ENCODE measurements at places on chromosomes 11 and 22.

- DNase-seq = no peak
These were observed 56.1 kb downstream of the IGLL5 start for GRCh38 chr22:22943521-22944267.

DNA sequence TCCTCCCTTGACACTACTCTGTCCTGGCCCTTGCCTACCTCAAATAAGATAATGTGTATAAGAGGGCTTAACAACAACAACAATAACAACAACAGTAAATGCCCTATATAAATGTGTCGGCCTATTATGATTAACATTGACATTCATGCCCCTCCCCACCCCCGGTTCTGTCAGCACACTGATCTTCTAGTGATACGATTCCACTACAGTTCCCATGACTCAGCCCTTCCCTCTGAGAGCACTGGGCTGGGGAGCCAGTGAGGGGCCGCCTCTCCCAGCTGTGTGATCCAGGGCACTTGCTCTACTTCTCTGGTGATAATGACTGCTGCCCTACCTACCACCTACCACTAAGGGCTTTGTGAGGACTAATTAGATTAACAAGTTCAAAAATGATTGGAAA, 92.2 kb upstream of the PHOX2A start:
- no peak for DNase-seq

DNA sequence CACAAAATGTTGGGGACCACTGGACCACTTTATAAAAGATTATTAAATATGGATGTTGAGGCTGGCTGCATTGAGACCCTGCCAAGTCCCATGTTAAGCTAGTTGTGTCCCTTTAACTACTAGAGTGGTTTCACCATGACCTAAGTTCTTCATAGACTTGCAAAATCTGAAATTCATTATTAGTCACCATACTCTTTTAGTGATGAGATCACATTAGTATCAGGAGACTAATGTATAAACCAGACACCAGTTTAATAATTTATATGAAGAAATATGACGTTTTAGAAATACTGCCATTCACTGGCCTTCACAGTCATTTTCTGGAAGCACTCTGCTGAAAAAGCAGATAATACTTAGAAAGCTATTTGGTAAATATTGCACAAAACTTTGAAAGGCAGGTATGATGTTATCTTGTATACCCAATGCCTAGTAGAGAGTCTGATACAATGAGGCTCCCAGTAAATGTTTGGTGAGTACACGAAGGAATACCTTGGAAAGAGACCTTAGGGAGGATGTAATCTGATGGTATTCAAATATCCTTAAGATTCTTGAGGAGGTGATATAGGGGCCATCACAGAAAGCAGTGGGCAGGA, 728.2 kb upstream of the ANO5 start:
- DNase-seq = no peak

DNA sequence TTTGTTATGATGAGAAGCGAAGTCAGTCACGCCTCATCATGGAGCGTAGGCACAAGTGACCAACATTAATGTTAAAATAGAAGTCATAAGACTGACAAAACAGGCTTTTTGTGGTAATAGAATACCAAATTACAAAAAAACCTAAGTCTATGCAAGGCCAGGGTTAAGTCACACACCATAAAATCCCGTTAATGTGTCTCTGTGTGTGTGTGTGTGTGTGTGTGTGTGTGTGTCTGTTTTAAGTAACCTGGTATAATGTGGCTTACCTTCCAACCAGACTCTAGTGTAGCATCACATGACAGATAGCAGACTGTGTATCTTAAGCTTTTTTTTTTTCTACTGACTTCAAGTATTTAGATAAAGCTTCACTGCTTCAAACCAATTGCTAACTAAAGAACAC, 38.0 kb downstream of the C11orf71 start:
- no peak for DNase-seq

DNA sequence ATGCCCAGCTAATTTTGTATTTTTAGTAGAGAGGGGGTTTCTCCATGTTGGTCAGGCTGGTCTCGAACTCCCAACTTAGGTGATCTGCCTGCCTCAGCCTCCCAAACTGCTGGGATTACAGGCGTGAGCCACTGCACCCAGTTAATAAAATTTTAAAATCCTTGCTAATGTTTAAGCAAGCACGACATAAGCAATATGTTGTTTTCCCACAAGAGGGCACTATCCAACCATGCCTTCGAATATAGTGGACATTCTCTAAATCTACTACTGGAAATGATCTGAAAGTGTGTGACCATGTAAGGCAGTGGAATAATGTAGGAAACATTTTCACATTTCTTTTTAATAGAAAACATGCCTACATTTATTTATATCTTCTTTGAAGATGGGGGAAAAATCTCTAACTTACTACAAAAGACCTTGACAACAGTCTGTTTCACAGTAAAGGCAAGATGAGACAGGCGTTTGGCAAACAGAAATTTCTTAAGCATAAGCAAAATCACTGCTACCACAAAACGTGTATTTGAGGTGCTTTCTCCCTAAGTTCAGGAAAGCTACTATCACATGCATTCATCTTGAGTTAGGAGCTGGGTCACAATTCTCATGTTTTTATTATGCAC, 38.2 kb downstream of the PITPNB start:
- DNase-seq = peak; percentile 46

- no peak for DNase-seq
These were observed 11.0 kb upstream of the SORL1-AS1 start for GRCh38 chr11:121463689-121464335.

DNA sequence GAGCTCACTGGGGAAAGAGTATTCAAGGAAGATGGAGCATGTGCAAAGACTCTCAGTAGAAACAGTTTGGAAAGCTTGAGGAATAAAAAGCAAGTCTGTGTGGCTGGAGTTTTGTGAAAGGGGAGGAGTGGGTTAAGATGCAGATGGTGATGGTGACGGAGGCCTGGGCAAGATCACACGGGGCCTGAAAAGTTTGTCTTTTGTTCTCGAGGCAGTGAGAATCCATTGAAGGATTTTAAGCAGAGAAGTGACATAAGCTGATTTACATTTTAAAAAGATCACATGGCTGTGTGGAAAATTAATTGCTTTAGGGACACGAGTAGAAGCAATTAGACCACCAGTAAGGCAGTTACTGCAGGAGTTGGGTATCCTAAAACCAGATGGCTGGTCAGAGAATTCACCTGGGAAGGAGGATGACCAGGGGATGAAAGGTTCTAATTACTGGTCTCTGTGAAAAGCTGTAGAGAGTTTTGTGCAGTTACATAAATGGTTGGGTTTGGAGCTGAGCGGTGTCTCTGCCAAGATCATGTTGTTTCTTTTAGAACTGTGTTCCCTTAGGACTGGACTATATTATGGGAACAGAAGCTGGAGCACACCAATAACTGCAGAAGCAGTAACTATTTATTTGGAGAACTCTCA, 7.1 kb downstream of the RRP8 start:
- DNase-seq = no peak

- DNase-seq = peak; percentile 26
These were observed 95.1 kb downstream of the CCDC81 start for GRCh38 chr11:86469491-86470388.

GRCh38 chr22:42632096-42632495, 8.3 kb downstream of the ATP5MGL start:
- no peak for DNase-seq

- no peak for DNase-seq
These were observed 10.2 kb upstream of the SSTR3 start for GRCh38 chr22:37222440-37222971.

- no peak for DNase-seq
These were observed 5.8 kb downstream of the ELFN2 start for GRCh38 chr22:37421468-37421877.

DNA sequence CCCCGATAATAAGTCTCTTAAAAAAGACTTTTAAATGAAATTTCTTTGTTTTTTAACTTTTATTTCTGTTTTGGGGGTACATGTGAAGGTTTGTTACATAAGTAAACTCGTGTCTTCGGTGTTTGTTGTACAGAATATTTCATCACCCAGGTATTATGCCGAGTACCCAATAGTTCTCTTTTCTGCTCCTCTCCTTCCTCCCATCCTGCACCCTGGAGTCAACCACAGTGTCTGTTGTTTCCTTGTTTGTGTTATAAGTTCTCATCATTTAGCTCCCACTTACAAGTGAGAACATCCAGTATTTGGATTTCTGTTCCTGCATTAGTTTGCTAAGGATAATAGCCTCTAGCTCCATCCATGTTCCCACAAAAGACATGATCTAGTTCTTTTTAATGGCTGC, 1.6 kb upstream of the GSTP1 start:
- peak; percentile 64 for DNase-seq

GRCh38 chr11:10899121-10899830, 41.4 kb upstream of the ZBED5 start:
- peak; percentile 78 for DNase-seq

DNA sequence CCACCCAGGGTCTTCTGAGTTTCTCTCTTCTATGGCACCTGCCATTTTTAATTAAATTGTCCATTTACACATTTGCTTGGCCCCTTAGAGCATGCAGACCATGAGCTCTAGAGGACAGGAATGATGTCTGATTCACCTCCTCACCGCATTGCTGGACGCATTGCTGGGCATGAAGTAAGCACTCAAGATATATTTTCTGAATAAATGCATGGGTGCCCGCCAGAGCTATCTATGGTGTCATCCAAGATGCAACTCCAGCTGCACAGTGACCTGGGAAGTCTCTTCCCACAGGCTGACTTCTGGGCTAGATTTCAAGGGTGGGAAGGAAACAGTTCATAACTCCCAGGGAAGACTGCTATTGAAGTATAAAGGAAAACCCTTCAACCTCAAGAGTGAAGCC, 66.6 kb upstream of the ASPHD2 start:
- DNase-seq = no peak

- DNase-seq = no peak
These were observed 5.2 kb downstream of the TP53AIP1 start for GRCh38 chr11:128937480-128937879.

GRCh38 chr11:116691771-116692177, 81.0 kb downstream of the BUD13 start:
- DNase-seq = peak; percentile 68

GRCh38 chr11:65341856-65342255, 8.2 kb downstream of the DPF2 start:
- DNase-seq = no peak

DNA sequence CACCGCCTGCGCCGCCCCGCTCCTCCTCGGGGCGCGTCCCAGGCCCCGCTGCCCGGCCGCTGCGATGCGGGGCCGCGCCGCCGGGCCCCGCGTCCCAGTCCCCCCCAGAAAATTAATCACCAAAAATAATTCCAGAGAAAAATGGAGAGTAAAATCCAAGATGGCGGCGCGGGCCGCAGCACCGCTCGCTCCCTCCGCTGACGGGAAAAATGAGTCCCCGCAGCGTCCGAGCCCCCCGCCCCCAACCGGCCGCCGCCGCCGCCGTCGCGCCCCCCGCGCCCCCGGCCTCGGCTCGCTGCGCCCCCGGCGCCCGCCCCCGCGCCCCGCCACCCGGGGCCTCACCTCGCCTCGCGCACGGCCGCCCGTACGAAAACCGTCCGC, at the start of gene KMT5B:
Gene KMT5B, minus strand, starts transcription at position 162 of the 381 bp plus-strand sequence. CDS start 23,220 bp downstream, outside the sequence.
- DNase-seq = no peak

GRCh38 chr11:102447193-102447592, 5.4 kb downstream of the TMEM123 start:
- DNase-seq = no peak

DNA sequence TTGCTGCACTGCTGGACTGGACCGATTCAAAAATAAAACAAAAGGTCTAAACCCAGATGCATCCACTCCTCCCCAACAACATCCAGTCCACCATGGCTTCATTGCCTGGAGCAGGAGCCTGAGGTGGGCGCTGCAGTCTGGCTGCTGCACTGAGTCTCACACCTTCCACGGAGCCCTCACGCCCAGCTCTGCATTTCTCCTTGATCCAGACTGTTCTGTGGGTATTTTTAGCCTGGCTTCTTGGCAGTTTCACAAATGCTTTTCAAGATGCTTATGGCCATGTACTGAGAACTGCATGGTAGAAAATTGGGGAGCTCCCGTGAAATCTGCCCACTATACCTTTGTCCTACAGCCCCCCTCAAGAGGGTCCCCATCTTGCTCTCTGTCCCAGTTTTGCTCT, 53.3 kb upstream of the JAM3 start:
- DNase-seq = no peak

- DNase-seq = peak; percentile 89
These were observed 156.1 kb upstream of the NECTIN1 start for GRCh38 chr11:119885067-119885466.

GRCh38 chr22:20523086-20523983, 15.9 kb downstream of the MED15 start:
- DNase-seq = no peak

DNA sequence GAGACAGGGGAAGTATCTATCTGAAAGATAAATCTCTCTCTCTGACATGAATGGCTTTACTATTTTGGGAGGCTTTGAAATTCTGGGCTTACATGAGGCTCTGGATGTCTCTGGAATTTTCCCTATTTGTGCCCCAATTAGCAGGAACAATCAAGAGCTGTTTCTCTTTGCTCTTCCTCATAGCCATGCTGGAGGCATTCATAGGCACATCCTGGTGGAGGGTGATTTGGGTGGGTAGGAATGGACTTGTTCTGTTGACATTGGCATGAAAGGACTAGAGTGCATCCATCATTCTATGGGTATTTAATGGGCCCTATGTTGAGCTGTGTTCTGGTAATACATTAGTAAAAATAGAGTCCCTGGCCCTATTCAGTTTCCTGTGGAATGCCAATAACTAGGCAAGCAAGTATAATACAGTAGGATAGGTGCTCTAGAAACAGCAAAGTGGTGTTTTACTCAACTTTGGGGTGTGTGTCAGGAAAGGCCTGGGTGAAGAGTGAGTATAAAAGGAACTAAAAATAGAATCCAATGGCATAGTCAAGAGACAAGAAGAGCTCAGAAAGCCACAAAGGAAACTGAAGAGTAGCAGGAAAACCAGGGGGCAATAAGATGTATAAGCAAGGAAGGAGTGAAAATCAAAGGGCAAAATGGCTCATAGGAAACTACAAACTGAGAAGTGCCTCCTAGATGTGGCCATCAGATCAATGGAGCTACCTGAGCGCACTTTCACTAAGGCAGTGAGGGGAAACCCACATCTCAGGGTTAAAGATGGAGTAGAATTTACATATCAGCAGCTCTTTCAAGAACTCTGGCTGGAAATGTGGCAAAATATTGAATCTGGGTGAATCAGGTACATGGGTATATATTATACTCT, 45.0 kb downstream of the CWC15 start:
- DNase-seq = no peak
